CD4-positive, alpha-beta T cell treated with Interleukin-1 beta for 1 hour (primary cell): ENCODE measurements at places on chromosomes 11 and 22.

- no peak for DNase-seq
Measured at GRCh38 chr11:8713760-8714454, 31.3 kb downstream of the RPL27A start.

- DNase-seq: no peak
Measured at GRCh38 chr11:111155021-111155420, 90.5 kb upstream of the POU2AF2 start.

DNA sequence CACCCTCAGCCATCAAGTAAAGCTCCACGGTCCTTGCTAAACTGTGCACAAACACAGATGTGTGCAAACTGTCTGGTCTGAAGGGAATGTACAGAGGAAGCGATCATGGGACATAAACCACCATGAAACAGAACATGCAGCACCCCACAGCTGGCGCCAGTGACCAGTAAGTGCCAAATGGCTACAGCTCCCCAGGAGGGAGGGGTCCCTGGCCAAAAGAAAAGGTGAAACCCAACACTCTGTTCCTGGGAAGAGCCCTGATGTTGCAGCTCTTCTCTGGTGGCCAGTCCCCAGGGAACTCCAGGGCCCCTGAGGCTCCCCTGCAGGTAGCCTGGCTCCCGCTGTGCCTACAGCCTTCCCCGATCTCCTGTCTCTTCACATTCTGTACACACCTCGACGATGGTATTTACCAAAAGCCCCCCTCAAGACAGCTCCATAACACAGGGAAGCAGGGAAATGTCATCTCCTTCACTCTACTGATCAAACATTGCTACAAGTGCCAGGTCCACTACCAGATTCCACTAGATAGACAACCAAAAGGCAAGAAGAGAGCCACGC, 2.9 kb downstream of the DGCR6L start:
- DNase-seq: no peak

GRCh38 chr22:46731246-46732040, 6.6 kb downstream of the CERK start:
- DNase-seq: no peak

- no peak for DNase-seq
Measured at GRCh38 chr22:43516386-43516785, 104.6 kb downstream of the MPPED1 start.

DNA sequence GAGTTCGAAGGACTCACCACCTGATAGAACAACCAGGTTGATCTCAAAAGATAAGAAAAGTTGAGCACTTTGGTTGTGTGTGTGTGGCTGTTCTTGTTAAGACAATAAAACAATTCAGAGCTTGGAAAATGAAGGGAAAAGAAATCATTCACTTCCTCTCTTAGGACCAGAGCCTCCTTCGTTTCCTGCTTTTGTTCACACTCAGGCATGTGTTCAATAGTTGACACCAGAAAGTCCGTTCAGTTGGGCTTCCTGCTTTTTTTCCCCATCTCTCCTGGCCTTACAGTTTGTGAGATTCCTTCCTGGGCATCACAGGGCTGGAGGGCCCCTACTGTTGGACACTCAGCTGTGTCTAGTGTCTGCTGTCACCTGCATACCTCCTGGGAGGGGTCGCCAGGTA, 48.0 kb downstream of the TSPAN18 start:
- DNase-seq: no peak

DNA sequence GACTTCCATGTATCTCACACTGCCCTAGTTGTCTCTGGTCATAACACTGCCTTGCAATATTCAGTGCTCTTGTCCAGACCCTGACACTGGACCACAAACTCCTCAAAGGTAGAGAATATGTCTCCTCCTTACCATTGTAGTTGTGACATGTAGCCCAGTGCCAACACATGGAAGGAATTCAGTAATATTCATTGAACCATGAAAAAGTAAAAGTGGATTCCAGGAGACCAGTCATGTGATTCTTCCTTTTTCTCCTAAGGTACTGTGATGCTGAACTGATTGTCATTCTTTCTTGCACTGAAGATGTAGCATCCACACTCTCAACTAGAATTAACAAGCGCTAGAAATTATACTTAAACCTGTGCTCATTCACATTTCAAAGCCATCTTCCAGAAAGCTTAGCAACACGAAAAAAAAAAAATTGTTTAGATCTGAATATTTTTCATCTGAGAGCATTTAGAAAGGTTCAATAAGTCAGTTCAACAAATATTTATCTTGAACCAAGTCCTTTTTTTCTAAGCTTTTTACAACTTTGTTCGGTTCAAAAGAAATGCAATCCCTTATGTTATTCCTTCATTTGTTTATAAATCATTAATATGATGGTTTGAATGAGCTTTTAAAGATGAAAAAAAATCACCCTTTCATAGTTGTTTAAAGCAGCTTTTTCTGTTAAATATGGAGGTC, 224.7 kb upstream of the BLID start:
- DNase-seq: no peak

DNA sequence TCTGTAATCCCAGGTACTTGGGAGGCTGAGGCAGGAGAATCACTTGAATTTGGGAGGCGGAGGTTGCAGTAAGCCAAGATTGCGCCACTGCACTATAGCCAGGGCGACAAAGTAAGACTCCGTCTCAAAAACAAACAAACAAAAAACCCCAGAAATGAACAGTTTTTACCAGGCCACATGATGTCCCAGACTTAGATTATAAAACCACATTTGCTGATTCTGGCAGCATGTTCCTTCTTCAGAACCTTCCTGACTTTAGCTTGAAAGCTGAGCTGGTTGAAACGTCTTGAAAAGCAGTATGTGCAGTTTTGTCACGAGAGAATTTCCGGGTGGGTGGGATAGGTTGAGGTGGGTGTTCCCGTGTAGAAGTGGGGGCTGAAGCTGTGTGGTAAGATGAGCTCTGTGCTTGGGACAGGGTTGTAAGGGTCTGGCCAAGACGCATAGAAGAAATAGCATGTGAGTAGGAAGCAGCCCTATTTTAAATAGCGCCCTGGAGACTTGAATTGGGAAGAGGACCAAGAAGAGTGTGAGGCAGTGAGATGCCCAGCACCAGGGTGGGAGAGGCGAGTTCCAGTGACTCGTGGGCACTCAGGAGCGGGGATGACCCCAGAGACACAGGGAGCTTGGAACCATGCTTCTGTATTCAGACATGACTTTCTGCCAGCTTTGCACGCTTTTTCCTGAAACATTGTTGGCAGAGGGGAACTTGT, 7.6 kb downstream of the AP2A2 start:
- no peak for DNase-seq

GRCh38 chr11:85960678-85961077, 105.5 kb downstream of the CCDC83 start:
- DNase-seq: no peak

GRCh38 chr11:19808076-19808911, 95.7 kb downstream of the NAV2 start:
- DNase-seq: no peak

- no peak for DNase-seq
Measured at GRCh38 chr11:42770444-42771065, 541.2 kb upstream of the API5 start.

- DNase-seq: no peak
Measured at GRCh38 chr22:27327981-27328721, 473.4 kb downstream of the MN1 start.
